Activated CD8-positive, alpha-beta memory T cell treated with anti-CD3 and anti-CD28 coated beads for 1 hour (primary cell): ENCODE measurements at places on chromosomes 3 and 15.

GRCh38 chr3:139324456-139324855, 19.4 kb upstream of the MRPS22 start:
- DNase-seq: no peak

DNA sequence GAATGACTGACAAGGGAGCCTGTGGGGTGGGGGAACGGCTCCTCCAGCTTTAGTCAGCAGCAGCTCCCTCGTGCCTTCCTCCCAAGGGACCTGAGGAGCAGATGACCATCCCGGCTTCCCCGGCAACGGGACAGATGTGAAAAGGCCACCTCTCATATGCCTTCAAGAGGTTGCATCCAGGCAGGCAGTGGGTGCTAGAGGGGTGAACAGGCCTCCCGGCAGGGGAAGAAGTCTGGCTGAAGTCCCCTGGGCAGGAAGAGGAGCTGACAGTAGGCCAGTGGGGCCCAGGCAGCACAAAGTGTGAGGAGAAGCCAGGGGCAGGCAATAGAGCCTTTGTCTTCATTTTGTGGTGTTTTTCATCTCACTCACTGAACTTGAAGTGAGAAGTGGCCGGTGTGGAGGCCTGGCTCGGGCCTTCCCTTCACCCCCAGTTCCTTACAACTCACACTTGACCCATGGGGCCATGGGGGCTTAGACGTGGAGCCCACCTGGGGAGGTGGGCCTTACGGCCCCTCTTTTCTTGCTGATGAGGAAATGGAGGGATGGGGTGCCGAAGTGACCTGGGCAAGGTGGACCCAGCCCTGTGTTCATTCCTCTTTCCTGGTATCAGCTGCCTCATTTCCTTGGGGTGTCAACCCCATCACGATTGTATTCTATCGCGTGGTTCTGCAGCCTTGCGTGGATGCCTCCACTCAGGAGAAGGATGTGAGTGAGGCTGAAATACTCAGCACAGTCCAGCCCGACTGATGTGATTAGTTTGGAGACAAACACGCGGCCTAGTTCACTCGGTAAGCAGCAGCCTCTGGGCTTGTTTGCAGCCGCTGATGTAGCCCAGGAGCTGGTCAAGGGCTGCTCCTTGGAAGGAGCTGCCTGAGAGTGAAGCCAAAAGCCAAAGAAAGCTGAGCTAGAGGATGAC, 115.5 kb upstream of the ALDH1A3 start:
- DNase-seq: no peak

- DNase-seq: no peak
Measured at GRCh38 chr3:6022621-6023020, 835.1 kb downstream of the EDEM1 start.

GRCh38 chr3:132966374-132966773, 71.8 kb upstream of the TMEM108 start:
- DNase-seq: no peak

DNA sequence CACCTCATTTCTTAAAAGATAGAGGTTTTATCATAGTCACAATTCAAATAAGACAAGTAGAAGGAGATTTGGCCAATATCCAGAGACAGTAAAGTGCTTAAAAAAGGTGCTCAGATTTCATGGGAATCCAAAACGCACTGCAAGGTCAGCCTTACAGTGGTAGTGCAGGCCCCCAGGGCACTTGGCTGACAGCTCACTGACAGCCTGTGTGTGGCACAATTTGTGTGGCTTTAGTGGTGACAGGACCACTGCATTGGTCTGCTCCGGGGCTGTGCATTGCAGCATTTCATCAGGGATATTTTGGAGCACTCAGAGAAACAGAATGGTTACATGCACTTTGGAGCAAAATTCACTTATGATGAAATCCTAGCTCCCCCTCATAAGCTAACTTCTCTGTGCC, 544.3 kb downstream of the NTRK3 start:
- no peak for DNase-seq

DNA sequence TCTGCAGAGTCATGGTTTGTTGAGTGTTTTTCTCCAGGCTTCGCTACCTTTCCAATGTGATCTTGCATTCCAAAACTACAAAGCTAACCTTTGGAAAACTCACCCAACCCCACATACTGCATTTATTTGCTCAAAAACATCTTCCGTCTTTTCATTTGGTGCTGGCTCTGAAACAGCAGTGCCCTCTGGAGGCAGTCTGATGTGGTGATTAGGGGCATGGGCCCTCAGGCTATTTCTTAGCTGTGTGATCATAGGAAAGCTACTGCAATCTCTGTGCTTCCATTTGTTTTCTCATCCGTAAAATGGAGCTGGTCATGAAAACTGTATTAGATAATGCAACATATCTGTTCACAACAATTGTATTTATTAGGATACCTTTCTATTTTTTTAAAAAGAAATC, 47.0 kb downstream of the MTHFS start:
- DNase-seq: no peak

- DNase-seq: no peak
Measured at GRCh38 chr3:32675650-32676049, 9.3 kb upstream of the CNOT10 start.
